ENCODE measurements at places on chromosomes 13 and 19.

DNA sequence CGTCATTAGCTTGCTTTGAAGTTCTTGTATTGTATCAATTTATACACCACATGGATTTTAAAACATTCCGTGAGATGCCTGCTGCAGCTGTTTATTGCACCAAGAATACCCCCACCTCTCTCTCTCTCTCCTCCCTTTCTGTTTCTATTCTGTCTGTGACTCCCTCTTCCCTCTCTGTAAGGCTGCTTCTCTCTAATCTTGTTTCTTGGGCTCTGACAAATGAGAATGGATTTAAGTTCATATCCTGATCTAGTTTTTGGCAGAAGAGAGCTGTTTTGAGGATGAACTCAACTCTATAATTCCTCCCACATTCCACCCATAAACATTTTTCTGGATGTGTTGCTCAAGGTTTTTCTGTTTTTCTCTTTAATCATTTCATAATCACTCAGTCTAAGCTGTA, 144.3 kb upstream of the FRY start:
- no peak for DNase-seq

DNA sequence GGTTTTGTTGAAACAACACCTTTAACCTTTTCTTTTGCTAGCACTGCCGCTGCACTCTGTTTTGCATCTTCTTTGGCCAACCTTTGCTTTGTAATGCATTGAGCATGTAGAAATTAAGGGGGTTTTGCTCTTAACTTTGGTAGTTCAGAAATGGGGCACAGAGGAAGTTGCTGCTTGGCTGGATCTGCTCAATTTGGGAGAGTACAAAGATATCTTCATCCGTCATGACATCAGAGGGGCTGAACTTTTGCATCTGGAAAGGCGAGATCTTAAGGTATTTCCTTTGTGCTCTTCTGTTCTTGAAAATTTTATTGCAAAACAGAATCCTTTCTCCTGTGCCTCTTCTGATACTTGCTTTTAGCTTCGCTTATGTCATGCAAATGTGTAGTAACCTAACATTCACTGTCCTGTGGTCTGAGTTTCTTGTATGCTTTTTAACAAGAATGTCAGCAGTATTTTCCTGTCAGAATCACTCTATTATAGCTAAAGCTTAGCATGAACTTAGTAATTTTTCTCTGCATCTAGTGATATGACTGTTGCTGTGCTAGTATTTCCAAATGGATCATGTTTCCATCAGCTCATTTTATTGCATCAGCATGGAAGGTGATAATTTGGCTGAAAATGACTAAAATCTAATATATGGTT, 50.7 kb upstream of the AKAP11 start:
- no peak for DNase-seq

- DNase-seq, result no peak
These were observed 40.5 kb upstream of the KLF5 start for GRCh38 chr13:73018336-73018735.

- no peak for DNase-seq
These were observed 9.0 kb downstream of the ZNF134 start for GRCh38 chr19:57623091-57623490.

- no peak for DNase-seq
These were observed 4.9 kb downstream of the UCHL3 start for GRCh38 chr13:75554464-75554863.

DNA sequence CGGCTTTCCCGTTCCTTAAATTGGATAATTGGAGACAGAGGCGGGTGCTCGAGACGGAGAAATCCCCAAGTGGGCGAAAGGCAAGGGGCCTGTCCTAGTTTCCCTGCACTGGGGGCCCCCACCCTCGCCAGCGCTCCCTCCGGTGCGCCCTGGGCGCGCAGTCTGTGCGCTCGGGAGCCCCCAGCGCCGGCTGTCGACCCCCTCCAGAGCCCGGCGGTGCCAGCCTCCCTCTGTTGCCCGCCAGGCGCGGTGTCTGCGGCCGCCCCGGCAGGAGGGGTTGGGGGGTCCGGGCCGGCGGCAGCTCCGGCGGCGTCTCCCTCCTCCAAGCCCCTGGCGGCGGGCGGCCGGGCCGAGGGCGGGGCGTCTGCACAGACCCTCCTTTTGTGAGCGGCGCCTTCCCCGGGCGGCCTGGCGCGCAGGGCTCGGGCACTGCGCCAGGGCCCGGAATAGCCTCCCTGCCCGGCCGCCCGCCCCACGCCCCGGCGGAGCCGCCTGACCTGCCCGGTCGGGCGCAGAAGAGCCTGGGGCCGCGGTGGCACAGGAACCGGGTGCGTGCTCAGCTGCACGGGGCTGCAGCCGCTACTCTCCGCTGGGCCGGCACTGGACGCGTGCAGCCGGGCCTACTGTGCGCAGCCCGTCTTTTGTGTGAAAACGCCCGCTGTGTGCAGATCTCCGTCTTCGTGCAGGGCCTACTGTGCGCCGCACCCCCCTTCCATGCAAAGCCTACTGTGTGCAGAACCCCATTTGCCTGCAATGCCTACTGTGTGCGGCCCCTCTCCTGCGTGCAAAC, 13.2 kb downstream of the GADD45B start:
- no peak for DNase-seq

DNA sequence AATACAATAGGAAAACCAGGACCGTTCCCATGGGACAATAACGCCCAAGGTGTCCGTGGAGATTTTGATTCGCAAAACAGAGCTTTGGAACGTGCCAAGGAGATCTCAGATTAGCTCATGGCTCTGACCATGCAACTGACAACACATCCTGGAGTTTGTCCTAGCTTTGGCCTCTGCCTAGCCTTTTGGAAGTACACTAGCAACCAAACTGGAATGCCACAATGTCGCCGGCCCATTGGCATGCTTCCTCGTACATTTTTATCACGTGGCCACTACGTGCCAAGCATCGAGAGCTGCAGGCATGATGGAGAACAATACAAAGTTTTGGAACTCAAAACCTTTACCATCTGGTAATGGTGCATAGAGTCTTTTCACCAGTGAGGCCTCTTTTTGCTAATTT, 256.5 kb downstream of the DCLK1 start:
- DNase-seq, result no peak

GRCh38 chr13:27481766-27482165, 31.4 kb upstream of the MTIF3 start:
- peak; percentile 3 for DNase-seq

DNA sequence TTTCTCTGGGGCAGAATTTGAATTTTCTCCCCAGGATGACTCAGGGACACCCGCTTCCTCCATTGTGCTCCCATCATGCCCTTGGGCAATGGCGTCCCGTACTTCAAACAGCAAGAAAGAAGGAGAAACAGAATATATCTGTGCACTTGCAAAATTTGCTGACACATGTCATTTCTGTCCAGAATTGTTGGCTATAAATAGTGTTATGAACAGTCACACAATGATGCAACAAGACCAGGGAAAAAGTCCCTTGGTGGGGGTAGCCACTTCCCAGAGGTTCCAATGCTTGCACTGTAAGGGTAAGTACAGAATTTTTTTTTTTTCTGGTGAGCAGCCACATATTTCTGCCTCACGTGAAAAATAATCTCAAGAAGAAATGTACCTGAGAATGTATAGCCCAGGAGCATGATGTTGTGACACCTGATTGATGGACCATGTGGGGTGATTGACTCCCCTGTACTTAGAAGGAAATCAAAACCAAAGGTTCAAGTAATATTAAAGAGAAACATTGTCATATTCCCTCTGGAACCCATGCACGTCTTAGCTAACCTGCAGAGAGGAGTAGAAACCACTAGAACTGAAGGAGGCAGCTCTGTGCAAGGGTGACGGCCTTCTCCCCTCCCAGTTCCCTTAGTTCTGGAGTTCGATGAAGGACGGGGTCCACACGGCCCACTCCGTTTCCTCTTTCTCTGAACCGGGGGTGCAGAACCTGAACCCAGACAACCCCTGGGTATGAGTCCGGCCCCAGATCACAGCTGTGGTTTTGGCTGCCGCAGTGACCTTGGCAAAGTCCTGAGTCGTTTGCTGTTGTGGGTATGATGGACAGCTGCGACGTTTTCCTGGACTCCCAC, 9.3 kb upstream of the LAIR1 start:
- no peak for DNase-seq

- no peak for DNase-seq
These were observed 14.6 kb upstream of the FFAR2 start for GRCh38 chr19:35433448-35433847.

- no peak for DNase-seq
These were observed 1367.5 kb upstream of the PCDH9 start for GRCh38 chr13:68597641-68598040.

DNA sequence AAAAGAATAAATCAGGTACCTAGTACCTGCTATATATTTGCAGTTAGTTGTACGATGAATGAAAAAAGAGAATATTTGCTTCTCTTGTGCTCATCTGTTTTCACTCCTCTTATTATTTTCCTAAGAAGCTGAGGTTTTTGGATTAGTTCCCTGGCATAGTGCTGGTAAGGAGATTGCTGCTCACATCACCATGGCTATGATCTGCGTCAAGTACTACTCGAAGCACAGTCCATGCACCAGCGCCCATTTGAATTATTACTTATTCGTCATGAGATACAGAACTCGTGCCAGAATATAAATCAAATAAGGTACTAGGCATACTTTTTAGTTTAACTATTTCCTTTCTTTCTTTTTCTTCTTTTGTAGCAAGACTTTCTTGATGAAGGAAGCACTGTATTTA, 7.1 kb downstream of the SERTM1 start:
- DNase-seq, result no peak

DNA sequence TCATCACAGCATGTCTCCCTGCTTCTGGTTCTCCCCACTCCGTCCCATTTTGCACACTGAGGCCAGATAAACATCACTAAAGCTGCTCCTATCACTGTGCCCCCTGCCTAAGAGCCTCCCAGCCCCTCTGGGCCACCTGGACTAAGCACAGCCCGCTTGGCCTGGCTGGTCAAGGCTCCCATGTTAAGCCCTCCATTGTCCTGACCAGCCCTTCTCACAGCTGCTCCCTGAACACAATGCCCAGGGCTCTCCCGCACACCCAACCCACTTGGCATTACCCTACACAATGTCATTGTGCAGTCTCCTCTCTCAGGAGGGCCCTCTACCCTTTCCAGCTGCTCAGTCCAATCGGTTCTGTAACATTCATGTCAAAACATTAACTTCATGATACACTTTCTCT, 133.4 kb downstream of the NUFIP1 start:
- no peak for DNase-seq

DNA sequence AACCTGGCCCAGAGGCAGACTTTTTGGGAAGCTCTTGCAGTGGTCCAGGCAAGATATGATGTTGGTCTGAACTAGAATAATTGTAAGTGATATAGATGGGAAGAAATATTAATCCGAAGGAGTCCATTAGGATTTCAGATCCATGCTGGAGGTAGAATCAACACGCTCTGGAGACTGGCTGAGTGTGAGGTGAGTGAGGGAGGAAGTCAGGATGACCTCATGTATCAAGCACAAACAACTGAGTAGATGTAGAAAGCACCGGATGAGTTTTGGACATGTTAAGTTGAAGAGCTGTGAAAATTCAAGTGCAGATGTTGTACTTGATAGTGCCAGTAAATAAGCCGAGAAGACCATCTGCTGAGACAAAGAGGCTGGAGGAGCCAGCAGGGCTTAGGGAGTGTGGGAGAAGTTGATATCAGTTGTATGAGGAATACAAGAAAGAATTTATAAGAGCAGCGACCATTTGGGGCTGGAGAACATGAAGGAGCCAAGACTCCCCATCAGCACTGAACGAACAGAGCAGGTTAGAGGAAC, 5.3 kb upstream of the CNMD start:
- DNase-seq, result no peak

- no peak for DNase-seq
These were observed 33.5 kb upstream of the SIN3B start for GRCh38 chr19:16795731-16796130.

- no peak for DNase-seq
These were observed 71.4 kb upstream of the CLDN10 start for GRCh38 chr13:95480791-95481780.

DNA sequence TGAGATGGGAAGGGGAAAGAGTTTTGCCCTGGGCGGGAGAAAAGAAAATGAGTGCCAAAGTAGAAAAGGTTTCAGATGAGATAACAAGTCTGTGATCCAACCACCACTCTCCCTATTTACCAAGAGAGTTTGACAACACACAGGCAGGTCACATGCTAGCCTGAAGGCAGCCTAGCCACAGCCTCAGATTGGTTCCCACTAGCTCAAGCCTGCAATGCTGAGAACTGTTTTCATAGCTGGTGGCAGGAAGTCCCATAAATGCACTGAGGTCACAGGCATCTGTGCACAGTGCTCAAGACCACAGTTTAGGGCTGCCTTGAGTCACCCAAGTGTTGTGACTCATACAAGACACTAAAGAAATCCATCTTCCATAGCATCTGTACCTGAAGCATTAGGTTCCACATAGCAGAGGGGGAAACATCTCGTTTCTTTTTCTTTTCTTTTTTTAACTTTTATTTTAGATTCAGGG, 18.5 kb upstream of the POP4 start:
- DNase-seq, result peak; percentile 31

DNA sequence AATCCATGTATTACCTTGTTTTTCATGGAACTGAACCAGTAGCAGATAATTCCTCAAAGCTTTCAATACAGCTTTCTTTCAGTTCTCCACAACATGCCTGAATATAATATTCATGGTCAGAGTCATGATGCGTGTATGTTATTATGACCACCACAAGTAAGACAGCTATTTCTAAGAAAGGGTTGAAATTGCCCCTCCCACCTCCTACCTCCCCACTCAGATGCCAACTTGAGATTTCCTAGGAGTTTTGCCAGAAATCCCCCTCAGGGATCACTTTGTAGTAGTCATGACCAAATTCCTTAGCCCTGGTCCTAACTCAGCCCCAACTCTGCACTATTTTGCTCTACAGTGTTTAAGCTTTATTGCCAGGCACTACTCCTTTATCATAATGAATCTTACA, 69.9 kb upstream of the RAP2A start:
- no peak for DNase-seq

DNA sequence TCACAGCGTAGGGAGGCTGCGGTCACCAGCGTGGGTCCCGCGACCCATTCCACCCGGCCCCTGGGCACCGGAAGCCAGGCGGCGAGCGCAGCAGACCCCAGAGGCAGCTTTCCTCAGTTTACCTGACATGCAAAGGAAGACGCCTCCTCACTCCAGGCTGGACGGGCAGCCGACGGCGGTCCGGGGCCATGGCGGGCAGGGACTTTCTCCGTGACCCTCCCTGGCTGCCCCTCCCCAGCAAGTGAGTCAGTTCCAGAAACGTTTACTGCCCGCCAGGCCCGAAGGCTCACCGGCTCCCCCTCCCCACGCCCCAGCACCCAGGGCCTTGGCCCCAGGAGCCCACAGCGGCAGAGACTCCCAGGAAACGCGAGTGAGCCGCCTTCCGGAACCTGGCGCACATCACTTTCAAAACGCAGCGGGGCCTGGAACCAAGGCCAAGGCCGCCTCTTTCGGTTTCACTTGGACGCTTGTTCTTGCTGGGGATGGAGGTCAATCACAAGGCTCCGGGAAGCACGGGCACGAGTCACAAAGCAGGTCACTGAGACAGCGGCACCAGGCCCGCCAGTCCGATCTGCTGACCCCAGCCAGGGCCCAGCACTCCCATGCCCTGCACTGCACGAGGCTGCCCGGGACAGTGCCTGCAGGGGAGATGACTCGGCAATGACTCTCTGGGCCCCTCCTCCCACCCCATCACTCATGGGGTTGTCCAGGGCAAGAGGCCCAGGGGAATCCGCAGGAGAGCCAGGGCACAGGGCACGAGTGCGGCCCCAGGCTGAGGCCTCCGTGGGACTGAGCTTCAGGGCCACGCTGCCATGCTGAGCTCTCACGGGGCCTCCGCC, 5.3 kb downstream of the SBNO2 start:
- no peak for DNase-seq

- DNase-seq, result no peak
These were observed 40.6 kb downstream of the COL4A2 start for GRCh38 chr13:110347535-110348308.
